Nephron progenitor cell (in vitro differentiated cells): ENCODE measurements at places on chromosomes 3 and 15.

DNA sequence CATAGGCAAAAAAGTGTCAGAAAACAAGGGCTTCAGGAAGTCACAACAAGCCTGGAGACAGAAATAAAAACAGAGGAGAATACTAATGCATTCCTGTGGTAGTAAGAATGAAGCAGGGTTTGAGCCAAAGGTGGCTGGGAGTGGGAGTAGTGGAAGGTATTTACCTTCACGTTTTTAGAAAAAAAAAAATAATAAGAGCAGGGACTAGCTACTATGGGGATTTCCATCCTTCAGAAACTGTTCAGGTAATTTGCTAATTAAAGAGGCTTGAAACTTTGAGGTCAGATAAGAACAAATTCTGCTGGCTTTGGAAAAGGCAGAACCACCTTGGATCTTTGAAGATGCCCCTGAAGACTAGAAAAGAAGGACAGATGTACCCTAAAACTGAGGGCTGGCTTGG, 18.4 kb downstream of the ILDR1 start:
- no peak for DNase-seq

GRCh38 chr3:111236836-111237713, 165.5 kb downstream of the NECTIN3 start:
- DNase-seq = no peak

DNA sequence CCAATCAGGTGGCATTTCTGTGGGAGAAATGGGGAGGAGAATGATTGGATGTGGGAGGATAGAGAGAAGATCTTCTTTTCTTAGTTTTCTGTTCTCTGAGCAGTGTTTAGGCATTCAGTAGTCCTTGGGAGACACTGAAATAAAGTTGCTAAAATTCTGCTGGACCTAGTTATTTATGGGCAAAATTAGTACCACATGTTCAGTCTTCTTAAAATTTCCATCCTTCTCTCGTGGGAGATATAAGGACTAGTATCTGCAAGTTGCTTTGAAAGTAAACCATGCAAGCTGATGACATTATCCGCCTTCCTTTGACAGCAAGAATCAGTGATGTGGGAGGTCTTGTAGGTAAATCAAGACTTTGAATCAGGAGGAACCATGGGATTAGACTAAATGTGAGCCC, 19.9 kb upstream of the CHST2 start:
- DNase-seq = no peak

GRCh38 chr15:94196531-94196930, 34.8 kb upstream of the MCTP2 start:
- no peak for DNase-seq

GRCh38 chr3:22720596-22720995, 482.5 kb upstream of the UBE2E2 start:
- DNase-seq = no peak

- DNase-seq = peak; percentile 64
These were observed 3.1 kb upstream of the DLL4 start for GRCh38 chr15:40925863-40926658.

- no peak for DNase-seq
These were observed 77.8 kb upstream of the FAM98B start for GRCh38 chr15:38376081-38376480.

- DNase-seq = no peak
These were observed 96.0 kb downstream of the SUCLG2 start for GRCh38 chr3:67558426-67558825.

GRCh38 chr3:29901097-29901496, 620.2 kb downstream of the RBMS3 start:
- no peak for DNase-seq

- DNase-seq = no peak
These were observed 434.2 kb upstream of the CNTN3 start for GRCh38 chr3:75048650-75049049.

GRCh38 chr3:81249540-81250029, 511.9 kb downstream of the GBE1 start:
- no peak for DNase-seq

DNA sequence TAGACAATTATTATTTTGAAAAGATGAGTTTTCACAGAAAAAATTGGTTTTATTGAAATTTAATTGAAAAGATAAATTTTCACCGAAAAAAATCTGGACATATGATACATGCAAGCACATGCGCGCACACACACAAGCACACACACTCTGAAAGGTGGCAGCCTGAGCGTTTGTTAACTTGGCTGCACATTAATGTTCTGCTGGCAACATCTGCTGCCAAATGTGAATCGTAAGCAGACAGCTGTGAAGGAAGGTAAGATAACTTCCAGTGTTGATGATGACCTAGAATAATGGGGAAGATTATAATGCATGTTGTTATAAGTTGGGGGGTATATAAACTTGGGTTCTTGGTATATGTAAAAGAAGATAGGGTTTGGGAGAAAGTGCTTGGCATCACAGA, 18.4 kb upstream of the CMTM7 start:
- DNase-seq = no peak

GRCh38 chr3:180383332-180384020, 218.5 kb upstream of the TTC14 start:
- DNase-seq = no peak

DNA sequence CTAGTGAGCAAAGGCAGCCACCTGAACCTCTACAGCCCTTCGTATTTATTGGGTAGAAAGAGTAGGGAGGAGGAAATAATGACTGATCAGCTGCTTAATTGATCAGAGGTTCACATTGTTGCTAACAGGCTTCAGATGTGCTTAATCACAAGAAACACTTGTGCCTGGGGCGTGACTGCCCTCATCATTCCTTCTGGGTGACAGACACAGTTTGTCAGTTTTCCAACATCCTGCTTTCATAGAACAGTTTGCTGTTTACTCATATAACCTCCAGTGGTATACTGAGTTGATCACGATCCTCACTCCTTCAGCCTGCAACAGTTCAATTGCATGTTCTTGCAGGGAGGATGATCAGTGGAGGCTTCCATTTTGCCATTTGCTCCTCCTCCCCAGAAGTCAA, 13.6 kb upstream of the CASR start:
- no peak for DNase-seq

DNA sequence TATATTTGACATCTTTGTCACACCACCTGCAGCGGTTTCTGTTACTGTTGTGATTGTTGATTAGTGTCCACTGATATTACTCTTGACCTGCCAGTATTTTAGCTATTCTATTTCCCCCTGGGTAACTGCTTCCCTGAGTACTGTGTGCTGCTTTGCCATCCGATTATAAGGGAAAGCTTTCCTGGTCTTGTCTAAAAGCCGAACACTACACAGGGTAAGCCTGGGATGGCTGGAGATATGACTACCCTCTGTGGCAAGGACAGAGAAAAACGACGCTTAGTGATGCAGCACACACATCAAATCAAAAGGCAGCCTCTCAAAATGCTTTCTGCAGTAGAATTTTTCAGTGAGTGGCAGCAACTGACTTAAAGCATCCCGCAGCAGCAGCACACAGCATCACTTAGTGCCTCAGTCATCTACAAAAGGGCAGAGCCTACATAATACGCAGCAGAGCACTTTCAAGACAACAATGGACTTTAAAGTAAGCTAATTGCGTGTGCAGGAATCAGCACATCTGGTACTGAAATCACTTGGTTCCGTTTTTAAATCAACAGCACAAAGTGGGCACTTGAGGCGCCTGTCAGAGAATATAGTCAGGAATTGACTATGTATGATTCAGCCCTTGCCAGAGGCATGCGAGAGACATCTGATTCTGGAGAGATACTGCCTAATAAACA, 656.3 kb upstream of the TGFBR2 start:
- no peak for DNase-seq

DNA sequence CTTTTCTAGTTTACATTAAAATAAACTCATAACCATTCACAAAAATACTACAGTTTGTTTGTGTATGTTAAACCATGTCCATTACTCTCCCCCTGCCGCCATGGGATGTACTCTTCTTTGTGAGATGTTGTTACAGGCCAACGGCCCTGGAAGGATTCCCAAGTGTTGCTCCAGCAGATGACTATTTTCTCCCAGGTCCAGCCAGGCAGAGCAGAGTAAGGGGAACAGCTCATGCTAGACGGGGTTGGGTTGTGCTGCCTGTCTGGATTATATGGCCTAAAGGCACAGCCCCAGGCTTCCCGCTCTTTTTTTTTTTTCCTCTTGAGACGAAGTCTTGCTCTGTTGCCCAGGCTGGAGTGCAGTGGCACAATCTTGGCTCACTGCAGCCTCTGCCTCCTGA, 24.5 kb upstream of the SLCO2A1 start:
- no peak for DNase-seq

GRCh38 chr3:49842843-49843517, 13.4 kb downstream of the TRAIP start:
- DNase-seq = no peak

- DNase-seq = no peak
These were observed 72.1 kb upstream of the TPRG1 start for GRCh38 chr3:189099505-189100290.
